ENCODE measurements at places on chromosomes 6 and 20. TPM values are rescaled to one million over a fixed set of nuclear protein-coding genes. Genes with fewer than 3 reads are reported as not detected.
A peak's percentile ranks its signal among the peaks of the same experiment; 100 is the strongest.

GRCh38 chr6:31836474-31837368, 9.2 kb downstream of the HSPA1B start:
- no peak for DNase-seq

Gene FRK
- total RNA-seq = 1.1 TPM

- DNase-seq = no peak
Observed at GRCh38 chr20:22303523-22303922, 280.8 kb downstream of the FOXA2 start.

DNA sequence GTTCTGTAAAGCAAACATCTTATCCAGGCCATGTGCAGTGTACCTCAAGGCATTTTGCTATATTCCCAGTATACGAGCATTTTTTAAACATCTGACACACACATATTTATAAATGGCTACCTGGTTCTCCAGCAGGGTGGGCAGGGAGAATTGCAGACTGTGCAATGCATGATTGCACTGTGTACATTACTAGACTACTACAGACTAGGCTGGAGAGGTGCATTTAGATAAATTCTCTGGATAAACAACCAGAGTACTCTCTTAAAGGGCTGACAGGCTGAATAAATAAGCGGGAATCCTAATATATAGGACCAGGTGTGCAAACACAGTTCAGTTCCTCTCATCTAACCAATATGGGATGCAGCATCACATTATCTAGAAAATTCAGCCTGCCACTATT, 428.3 kb upstream of the ARID1B start:
- no peak for DNase-seq

GRCh38 chr20:58650181-58650775, 805 bp upstream of the STX16 start:
- no peak for DNase-seq

- no peak for DNase-seq
Observed at GRCh38 chr6:156395276-156395675, 381.9 kb upstream of the ARID1B start.

GRCh38 chr6:45027126-45027525, 301.0 kb upstream of the RUNX2 start:
- no peak for DNase-seq

DNA sequence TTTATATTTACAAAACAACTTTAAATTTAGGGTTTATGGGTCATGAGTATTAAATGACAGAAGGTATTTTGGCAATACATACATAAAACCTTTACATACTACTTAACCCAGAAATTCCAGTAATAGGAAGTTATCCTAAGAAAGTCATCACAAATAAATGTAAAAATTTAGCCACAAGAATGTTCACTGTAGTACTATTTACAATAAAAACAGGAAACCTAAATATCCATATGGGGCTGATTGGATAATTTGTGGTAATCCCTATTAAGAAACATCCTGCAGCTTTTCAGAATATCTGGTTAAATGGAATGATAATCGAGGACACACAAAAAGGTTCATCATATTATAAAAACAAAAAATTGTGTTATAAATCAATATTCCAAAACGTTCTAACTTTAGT, 44.4 kb downstream of the TRAM2 start:
- DNase-seq = no peak

DNA sequence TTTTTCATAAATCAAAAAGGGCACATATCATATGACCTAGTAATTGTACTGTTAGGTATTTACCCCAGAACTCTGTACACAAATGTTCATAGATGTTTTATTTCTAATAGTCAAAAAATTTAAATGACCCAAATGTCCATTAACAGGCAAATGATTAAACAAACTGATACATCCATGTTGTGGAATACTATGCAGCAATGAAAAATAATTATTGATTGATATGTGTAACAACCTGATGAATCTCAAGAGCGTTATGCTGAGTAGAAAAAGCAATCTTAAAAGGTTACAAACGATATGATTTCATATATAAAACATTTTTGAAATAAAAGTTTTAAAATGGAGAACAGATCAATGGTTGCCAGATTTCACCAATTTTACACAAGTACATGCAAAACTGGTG, 18.1 kb downstream of the HTR1B start:
- no peak for DNase-seq

DNA sequence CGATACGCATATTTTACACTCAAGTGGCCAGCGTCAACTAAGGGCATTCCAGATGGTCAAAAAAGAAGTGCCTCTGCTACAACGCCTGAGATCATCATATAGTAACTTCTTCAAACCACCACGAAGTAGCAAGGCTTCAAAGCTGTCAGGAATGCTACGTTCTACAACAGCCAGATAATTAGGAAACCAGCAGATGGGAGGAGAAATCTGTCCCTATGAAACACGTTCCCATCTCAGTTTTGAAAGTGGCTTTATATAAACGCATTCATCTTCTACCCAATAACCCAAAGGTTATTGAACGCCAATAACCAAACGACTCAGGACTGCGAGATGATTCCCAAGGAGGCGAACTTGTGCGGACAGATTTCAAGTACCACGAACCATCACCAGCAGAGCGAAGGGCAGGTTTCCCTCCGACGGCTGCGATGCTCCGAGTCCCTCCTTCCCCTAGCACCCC, 1.2 kb downstream of the ABHD12 start:
- DNase-seq = no peak

Gene PRR3
- total RNA-seq = 10.4 TPM

Gene CST2
- not detected for total RNA-seq

Gene HCRTR2
- not detected for total RNA-seq

- DNase-seq = no peak
Observed at GRCh38 chr20:35625584-35626385, 10.2 kb downstream of the SPAG4 start.

Gene KCNQ2
- total RNA-seq = not detected

GRCh38 chr6:149545754-149546471, at the start of gene PPIL4:
TSS of gene PPIL4 (minus strand) at chr6:149546043. CDS start at chr6:149546005, 38 bp downstream.
- peak; percentile 86 for DNase-seq

DNA sequence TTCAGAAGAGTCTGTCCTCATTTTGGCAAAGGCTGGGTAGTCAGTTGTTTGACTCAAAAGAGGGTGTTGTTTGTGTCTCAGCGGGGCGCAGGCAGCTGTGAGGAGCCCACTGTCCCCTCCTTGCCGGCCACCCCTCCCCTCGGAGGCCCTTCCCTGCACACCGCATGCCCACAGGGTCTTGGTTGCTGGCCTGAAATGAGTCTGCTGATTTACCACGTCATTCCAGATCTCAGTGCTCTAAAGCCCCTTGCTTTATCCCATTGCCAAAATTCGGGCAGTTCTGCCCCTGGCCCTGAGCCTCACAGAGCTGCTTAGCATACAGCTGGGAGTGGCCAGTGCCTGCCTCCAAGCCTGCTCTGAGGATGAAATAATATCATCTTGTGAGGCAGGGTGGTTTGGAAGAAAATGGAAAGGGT, 220.7 kb downstream of the UST start:
- DNase-seq = no peak

Gene KHDC1
- 2.5 TPM for total RNA-seq

GRCh38 chr6:109008537-109009235, 86.0 kb downstream of the SESN1 start:
- no peak for DNase-seq

- no peak for DNase-seq
Observed at GRCh38 chr6:69217343-69217742, 579.5 kb downstream of the LMBRD1 start.

DNA sequence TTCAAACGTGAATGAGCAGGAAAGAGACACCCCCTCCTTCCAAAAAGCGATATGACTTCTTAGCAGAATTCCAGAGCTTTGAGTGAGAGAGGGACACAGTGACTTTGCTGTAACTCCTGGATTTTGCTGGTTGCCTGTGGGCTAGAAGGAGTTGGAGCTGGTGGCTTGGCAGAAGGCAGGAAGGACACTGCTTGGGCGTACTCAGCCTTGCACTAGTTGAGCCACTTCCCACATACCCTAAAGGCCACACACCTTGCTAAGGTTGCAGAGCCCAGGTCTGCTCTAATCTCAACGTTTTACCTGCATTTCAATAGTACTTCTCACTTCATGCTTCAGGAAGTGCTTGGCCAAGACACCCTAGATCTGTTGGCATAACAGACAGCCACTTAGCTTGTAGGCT, 30.6 kb downstream of the RAB22A start:
- DNase-seq = no peak

DNA sequence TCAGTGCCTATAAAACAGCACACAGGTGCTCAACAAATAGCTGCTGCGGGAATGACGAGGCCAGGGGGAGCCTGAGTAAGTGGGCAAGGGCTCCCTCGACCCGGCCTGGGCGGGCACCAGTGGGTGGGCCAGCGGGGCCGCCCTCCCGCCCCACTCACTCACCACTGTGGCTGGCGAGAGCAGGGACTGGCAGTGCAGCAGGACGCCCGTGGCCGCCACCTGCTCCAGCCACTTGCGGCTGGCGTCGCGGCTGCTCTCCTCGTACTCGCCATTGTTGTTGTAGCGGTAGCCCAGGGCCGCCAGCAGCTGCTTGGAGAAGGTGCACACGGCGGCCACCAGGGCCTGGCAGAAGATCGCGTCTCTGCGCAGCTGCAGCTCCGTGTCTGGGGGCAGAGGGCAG, 191.5 kb downstream of the PREX1 start:
- DNase-seq = no peak

DNA sequence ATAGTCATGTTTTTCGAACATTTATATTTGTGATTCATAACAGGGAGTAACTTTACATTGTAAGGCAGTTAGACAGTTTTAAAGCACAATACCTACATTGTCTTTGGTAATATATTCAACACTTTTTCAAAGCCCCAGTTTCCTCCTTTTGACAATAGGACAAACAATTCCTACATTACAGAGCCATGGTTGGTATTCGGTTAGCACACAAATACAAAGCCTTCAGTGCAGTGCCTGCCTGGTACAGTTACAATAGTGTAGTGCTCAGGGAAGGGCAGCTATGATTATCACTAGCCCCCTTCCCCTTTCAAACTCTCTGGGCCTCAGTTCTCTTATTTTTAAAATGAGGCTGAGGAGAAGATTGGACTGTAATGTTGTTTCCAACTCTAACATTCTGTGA, 207.8 kb downstream of the TPBG start:
- DNase-seq = no peak

Gene TCF21
- total RNA-seq = 5.8 TPM

DNA sequence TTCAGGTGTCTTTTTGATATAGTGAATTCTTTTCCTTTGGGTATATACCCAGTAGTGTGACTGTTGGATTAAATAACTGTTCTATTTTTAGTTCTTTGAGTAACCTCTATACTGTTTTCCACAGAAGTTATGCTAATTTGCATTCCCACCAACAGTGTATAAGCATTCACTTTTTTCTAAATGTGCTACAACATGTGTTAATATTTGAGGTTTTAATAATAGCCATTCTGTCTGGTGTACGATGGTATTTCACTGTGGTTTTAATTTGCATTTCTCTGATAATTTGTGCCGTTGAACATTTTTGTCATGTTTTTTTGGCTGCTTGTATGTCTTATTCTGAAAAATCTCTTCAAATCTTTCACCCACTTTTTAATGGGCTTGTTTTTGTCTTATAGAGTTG, 563.5 kb downstream of the GRIK2 start:
- no peak for DNase-seq

DNA sequence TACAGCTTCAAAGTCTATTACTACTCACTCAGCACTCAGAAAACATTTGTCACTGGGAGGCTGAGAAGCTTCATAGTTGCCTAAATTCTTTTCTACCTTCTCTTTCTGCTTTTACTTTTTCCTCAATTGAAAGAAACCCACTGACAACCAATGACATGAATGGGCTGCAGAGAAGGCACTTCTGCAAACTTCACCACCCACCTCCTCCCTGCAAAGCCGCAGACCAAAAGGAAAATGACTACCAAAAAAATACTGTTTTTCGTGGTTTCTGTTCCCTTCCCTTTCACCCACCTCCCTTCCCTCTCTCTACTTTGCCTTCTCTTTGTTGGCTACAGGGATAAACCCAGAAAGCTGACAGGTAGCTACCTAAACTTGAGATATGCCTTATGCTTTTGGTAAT, 3.2 kb downstream of the GNAS-AS1 start:
- DNase-seq = no peak

DNA sequence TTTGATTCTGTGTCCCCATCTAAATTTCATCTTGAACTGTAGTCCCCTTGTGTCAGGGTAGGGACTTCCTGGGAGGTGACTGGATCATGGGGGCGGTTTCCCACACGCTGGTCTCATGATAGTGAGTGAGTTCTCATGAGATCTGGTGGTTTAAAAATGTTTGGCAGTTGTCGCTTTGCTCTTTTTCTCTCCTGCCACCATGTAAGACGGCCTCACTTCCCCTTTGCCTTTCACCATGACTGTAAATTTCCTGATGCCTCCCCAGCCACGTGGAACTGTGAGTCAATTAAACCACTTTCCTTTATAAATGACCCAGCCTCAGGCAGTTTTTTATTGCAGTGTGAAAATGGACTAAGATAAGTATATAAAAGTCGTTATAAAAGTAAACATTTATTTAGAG, 80.5 kb upstream of the SGK1 start:
- DNase-seq = no peak

GRCh38 chr6:100704961-100705360, 176.2 kb downstream of the ASCC3 start:
- no peak for DNase-seq

DNA sequence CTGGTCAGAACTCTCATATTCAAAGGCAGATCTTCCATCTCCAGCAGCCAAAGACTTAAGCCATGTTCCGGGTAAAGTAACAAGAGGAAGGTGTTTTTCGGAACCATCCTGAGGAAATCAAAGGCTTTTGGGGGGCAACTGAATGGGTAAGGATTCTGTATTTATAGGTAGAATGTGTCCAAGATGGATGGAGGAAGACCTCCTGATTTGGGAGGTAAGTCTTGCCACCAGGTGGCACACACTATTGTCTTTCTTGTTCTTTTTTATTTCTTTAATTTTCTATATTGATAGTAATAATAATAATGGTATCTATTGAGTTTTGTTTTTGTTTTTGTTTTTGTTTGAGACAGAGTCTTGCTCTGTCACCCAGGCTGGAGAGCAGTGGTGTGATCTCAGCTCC, 53.0 kb upstream of the UBR2 start:
- DNase-seq = no peak

Gene POM121L2
- not detected for total RNA-seq

DNA sequence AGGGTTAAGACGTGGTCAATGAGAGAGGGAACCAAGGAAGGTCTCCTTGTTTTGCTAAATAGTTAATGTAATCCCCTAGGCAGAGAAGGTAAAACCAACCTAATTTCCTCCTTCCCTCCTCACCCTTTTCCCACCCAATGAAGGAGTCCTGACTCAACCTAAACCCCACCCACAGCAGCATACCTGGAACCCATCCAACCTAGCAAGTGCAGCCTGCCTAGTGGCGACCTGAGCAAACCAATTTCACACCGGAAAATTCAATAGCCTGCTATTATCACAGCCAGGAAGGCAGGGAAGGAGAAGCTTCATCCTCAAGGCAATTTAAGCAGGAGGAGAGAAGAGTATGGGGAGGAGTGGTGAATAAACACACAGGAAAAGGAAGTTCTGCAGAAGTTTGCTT, 46.9 kb downstream of the OSTM1 start:
- no peak for DNase-seq

- no peak for DNase-seq
Observed at GRCh38 chr6:43953794-43954310, 173.4 kb downstream of the MRPL14 start.

DNA sequence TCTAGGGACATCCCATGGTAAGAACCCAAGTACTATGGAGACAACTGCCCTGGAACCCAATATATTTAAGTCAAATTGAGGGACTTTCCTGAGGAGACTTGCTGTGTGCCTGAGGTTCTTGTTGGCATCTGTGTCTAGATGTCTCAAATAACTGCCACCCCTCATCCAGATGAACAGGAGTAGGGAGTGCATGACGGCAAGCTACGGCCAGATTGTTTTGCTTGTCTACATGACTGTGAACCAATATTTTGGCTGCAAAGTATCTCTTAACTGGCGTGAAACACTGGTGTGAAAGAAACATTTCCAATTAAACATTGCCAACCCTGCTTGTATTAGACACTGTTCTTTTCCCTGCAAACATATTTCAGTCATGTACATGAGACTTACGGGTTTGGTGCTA, 52.4 kb upstream of the SIM1 start:
- no peak for DNase-seq
